ENCODE measurements at places on chromosomes 16 and 17.

DNA sequence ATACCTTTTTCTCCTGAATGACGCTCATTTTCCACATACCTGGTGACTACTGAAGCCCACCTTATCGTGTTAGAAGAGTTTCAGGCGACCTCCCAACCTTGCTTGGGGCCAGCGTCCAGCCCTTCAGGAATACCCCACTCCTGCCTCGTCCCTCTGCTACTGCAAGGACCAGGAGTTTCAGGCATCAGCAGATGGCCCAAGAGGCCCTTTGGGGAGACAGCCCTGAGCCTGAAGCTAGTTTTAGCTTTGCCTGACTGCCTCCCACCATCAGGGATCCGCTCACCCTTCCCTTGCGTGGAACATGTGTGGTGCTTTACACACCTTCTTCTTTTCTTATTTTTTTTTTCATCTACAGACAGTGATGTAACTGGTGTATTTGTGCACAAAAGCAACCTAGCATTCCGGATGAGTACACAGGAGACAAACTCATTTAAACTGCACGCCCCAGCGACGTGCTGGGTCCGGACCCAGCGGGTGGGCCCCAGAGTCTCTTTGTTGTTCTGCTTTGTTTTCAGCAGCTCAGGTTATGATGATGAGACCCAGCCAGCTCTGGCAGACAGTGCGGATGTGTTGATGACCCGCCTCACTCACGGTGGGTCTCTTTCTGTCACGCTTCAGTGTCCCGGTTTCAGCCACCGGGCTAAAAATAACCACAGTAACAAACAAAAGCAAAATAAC lies 242.4 kb downstream of the C16orf95 start:
- no peak for DNase-seq

GRCh38 chr17:33137426-33137825 lies 145.8 kb downstream of the SPACA3 start:
- DNase-seq, result no peak

DNA sequence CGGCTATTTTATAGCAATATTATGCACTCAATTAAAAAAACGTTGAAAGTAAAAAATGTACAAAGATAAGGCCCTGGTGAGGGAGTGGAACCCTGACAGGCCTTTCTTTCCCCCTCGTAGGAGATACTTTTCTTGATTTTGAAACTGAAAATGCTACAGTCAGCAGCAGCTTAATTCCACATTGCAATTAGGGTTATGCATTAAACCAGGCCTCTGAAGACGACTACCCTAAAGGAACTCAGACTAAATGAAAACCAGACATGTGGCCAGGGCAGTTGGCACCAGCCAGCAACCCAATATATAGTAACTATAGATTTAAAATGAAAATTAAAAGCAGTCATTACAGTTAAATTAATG lies 463.2 kb upstream of the MAF start:
- DNase-seq, result no peak

- DNase-seq, result no peak
Measured at GRCh38 chr17:48241131-48241591, 133.6 kb downstream of the SNX11 start.

- DNase-seq, result no peak
Measured at GRCh38 chr17:76417499-76418143, 33.2 kb downstream of the SPHK1 start.

- no peak for DNase-seq
Measured at GRCh38 chr16:14202697-14203096, 131.6 kb downstream of the MRTFB start.

GRCh38 chr17:16953841-16954240 lies 18.1 kb downstream of the TNFRSF13B start:
- no peak for DNase-seq

- no peak for DNase-seq
Measured at GRCh38 chr17:65552214-65552613, 9.2 kb downstream of the AXIN2 start.

DNA sequence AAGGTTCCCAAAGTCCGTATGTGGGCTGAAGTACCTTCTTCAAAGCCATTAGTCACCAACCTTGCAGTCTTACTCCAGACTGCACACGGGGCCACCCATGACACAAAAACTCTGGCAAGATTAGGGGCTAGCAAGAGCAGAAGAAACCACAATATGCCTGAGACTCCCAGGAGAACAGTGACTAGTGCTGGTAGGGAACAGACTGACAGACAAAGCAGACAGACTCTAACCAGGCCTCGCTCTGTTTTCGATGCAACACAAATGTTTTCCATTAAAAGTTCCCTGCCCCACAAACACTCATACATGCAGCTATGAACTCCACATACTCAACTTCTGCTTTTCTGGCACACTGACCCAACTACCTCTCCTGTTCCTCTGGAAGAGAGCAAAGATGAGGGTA lies 102.2 kb downstream of the HIC1 start:
- DNase-seq, result no peak

- no peak for DNase-seq
Measured at GRCh38 chr16:50462793-50463507, 85.2 kb upstream of the NKD1 start.

GRCh38 chr17:79792341-79792871 lies 4.5 kb downstream of the CBX8 start:
- DNase-seq, result no peak

GRCh38 chr16:67017421-67017750 lies 11.6 kb upstream of the CBFB start:
- no peak for DNase-seq
